ENCODE measurements at places on chromosomes 2 and 18. TPM values are rescaled to one million over a fixed set of nuclear protein-coding genes. Genes with fewer than 3 reads are reported as not detected.

MOCOS gene
- 0.96 TPM for total RNA-seq

ALPI gene
- not detected for total RNA-seq

USP34 gene
- total RNA-seq = 217 TPM

ZAP70 gene
- 4.0 TPM for total RNA-seq

MRPS5 gene
- 57.5 TPM for total RNA-seq

PKDCC gene
- 5.9 TPM for total RNA-seq

GAREM2 gene
- total RNA-seq = 1.2 TPM

PIEZO2 gene
- total RNA-seq = 5.8 TPM

PDE11A gene
- 4.0 TPM for total RNA-seq

ST8SIA3 gene
- not detected for total RNA-seq

GRCh38 chr2:216833061-216833460 is 26.8 kb downstream of the TNP1 start:
- DNase-seq = no peak

DNA sequence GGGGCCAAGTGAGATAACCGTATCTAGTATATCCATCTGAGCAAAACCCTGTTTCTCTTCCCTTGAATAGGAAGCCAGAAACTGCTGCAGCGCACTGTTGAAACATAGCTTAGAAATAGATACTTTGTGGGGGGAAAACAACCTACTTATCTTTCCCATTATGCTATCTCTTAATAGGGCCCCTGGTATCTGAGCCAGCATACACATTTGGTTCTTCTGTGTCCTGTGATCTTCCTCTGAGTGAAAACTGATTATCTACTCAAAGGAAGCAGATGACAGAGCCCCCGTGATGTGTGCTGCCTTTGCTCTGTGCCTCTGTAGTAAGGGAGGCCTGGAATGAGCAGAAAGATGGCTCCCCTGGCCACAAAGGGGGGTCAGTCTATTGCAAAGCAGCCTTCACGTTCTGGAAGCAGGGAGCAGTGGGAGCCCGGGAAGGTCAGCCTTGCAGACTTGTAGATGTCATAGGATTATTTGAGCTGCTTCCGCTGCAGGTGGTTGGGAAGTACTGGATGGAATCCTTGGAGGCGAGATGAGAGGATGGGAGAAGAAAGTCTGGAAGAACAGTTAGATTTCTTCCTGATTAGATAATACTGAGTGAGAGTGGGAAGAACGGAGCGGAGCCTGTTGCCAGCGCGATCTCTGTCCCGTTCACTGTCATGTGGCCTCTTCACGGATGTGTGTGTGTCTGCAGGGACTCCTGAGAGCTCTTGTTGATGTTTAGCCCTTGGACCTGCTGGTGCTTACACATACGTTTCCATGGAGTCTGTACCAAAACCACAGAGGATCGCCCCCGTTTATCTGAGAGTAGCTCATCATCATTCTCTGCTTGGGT is 150.1 kb downstream of the AGAP1 start:
- no peak for DNase-seq

GRCh38 chr2:64383016-64383591 is 70.9 kb upstream of the LGALSL start:
- no peak for DNase-seq

- no peak for DNase-seq
Measured at GRCh38 chr2:119821266-119821665, 61.5 kb downstream of the PTPN4 start.

DNA sequence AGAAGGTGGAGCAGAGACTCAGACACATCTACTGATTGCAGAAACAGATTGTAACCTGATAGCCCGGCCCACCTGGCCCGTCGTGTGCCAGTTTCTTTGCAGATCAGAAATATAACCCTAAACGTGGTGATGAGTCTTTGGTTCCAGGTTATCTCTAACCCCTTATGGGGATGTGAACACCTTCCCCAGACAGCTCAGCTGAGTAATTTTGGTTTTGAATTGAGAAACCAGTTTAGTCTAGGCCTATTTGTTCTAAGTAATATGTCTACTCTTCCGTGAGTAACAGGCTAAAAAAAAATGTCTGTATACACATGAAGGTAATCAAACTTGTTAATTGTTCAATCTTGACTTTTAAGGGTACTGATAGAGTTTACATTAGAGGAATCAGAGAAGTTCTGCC is 35.7 kb downstream of the RASGRP3 start:
- no peak for DNase-seq

- no peak for DNase-seq
Measured at GRCh38 chr2:150165988-150166312, 321.5 kb downstream of the RND3 start.

GRCh38 chr2:5818961-5819600 is 126.9 kb downstream of the SOX11 start:
- no peak for DNase-seq

DNA sequence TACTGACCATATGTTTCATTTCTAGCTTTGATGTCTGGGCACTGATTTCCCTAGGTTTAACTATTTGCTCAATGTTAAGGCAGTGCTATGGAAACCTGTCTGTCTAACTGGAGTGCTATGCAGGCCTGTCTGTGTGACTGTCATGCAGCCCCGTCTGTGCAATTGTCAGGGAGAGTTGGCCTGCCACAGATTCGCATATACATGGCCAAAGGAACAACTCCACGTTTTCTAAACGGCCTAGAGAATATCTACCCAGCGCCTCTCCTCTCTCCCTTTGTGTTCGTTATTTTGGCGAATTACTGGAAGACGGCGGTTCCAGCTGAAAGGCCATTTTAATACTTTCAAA is 59.6 kb upstream of the PSME4 start:
- no peak for DNase-seq

- DNase-seq = no peak
Measured at GRCh38 chr2:5546181-5546580, 146.0 kb upstream of the SOX11 start.

GRCh38 chr2:231935207-231935524 is 9.0 kb upstream of the NPPC start:
- no peak for DNase-seq

- no peak for DNase-seq
Measured at GRCh38 chr2:105338020-105338385, 663 bp downstream of the C2orf49 start.

DNA sequence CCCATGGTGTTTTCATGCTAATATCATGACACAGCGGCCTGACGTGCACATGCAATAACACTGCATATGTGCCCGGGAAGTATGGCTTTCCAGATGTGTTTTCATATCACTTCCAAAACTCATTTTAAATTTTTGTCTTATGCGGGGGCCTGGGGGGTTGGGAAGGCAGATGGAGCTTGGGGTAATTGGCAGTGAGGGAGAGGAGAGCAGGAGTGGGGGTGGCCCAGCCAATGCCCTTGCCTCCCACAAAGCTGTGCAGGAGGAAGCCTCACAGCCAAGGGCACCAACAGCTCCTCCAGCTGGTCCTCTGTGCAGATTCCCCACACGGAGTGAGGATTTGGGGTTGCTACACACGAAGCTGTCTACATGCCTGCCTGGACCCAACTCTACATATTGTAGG is 805.2 kb downstream of the GALR1 start:
- DNase-seq = no peak

DNA sequence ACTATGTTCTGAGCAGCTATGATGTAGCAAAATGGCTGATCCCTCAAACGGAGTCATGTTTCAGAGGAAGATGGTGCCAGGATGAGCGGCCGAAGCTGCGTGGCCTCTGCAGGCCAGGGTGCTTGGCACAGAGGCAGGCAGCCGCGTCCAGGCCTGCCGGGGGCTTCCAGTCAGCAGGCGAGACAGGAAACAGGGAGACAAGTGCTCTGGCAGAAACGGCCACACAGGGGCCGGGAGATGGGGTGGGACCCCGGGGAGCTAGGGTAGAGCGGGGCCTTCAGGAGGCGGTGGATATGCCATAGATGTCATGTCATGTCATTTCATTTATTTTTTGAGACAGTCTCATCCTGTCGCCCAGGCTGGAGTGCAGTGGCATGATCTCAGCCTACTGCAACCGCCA is 50.7 kb downstream of the EIPR1 start:
- DNase-seq = no peak

GRCh38 chr2:33607251-33607721 is 8.2 kb upstream of the FAM98A start:
- no peak for DNase-seq

DNA sequence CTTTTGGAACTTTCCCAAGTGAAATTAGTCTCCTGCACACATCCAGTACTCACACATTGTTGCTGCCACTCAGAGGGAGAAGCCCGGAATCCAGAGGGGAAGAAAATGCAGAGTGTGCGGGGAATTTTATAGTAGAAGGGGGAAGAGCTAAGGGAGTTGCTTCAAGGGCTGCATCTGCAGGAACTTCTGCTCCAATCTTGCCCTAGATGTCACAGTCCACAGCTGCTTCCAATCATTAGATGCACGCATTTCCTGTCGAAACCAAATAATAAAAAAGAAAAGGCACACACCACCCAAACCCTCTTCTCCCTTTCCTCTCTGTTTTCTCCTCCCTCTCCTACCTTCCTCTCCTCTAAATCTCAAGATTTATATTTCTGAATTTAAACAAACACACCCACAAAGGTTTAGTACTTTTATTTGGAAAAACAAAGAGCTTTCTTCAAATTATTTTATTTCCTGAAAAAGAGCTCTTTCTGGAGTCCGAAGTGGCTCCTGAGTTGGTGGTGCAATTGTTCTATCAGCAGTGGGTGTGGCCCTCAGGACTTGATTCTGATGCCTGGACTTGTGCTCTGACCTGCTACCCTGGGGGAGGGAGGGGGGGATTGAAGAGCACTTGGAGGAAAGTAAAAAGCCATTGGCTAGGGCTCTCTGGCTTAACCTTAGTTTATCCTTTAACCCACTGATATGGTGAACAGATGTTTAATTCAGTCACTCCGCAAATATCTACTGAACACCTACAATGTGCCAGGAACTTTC is 72.0 kb downstream of the KCNE4 start:
- no peak for DNase-seq

GRCh38 chr18:49098386-49098785 is 147.6 kb upstream of the SMAD7 start:
- DNase-seq = peak; percentile 73

DNA sequence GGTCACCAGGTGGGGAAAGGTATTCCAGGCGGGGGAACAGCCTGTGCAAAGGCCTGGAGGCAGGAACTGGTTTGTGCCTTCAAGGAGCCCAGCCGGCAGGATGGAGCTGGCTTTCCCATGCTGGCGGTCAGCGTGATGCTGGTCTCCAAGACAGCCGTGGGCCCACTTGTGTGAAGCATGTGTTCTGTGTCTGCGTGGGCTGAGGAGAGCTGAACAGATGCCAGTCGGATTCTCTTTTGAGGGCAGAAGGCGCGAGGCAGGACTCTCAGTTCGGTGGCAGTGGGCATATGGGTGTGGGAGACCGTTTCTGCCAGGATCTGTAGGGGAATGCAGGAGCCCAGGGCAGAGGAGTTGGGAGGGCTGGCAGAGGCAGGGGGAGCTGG is 191.6 kb downstream of the TWIST2 start:
- no peak for DNase-seq

DNA sequence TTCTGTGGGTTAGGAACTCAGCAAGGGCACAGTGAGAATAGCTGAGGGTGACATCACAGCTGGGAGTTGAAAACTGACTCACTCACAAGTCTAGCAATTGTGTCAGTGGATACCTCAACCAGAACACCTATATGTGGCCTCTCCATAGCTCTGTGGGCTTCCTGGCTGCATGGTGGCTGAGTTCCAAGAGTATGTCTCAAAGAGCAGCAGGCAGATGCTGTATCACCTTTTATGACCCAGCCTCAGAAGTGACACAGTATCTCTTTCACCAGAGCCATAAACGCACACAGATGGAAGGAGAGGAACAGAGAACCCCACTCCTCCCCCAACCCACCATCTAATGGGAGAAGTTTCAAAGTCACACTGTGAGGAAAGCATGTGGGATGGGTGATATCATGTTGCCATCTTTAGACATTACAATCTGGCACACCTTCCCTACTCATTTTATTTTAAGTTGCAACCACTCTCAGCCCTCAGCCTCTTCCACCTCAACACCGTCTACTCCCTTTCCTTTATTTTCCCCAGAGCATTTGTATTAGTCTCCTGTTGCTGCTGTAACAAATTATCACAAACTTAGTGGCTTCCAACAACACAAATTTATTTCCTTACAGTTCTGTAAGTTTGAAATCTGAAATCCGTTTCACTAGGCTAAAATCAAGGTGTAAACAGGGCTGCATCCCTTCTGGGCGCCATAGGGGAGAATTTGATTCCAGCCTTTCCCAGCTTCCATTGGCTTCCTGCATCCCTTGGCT is 134.6 kb upstream of the SPATS2L start:
- DNase-seq = no peak

- no peak for DNase-seq
Measured at GRCh38 chr2:129189617-129190319, 789.7 kb upstream of the RAB6C start.

- DNase-seq = no peak
Measured at GRCh38 chr2:200677171-200677570, 91.4 kb downstream of the AOX1 start.

- no peak for DNase-seq
Measured at GRCh38 chr2:217664761-217665160, 338.0 kb downstream of the TNS1 start.

GRCh38 chr2:47086054-47086471 is 69.0 kb downstream of the STPG4 start:
- no peak for DNase-seq

GRCh38 chr2:134021830-134022524 is 231.9 kb upstream of the MGAT5 start:
- no peak for DNase-seq

GRCh38 chr2:195094330-195094729 is 562.7 kb upstream of the SLC39A10 start:
- no peak for DNase-seq

- DNase-seq = no peak
Measured at GRCh38 chr2:179925713-179926112, 64.3 kb upstream of the ZNF385B start.

DNA sequence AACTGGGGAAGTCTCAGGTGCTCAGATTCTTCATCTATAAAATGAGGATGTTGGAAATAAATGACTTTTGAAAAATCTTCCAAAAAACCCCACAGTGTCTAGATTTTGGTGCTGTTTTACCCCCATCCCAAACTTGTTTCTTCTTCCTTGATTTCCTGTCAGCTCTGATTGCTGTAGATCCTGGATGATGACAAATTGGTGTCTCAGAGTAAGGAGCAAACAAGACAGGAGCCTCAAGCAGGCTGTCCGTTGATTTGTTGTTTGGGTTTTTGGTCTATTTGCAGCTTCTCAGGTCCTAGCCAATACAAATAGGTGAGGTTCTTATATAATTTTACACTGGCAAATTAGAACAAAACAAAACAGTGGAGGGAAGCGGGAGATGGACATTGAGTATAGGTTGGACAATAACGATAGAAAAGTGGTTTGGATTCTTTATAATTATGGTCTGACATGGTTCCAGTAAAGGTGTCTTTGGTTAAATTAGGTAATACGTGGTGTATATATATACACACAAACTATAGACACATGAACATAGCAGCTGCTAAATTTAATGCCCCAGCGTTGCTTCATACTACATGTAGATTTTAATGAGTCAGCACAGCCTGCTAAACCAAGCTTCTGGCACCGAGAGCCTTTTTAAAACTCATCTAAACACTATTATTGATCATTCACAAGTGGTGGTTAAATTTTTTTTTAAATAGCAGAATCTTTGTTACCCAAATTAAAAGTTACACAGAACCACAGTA is 142.5 kb downstream of the FMNL2 start:
- no peak for DNase-seq

- DNase-seq = peak; percentile 74
Measured at GRCh38 chr2:238231251-238231793, 8.5 kb downstream of the HES6 start.

GRCh38 chr2:33441235-33441810 is 35.1 kb upstream of the RASGRP3 start:
- peak; percentile 55 for DNase-seq

GRCh38 chr2:62339837-62340236 is 143.9 kb downstream of the B3GNT2 start:
- DNase-seq = no peak
